ENCODE measurements at places on chromosomes 7 and 10.

- DNase-seq: no peak
Measured at GRCh38 chr7:131786204-131786603, 229.8 kb upstream of the PODXL start.

DNA sequence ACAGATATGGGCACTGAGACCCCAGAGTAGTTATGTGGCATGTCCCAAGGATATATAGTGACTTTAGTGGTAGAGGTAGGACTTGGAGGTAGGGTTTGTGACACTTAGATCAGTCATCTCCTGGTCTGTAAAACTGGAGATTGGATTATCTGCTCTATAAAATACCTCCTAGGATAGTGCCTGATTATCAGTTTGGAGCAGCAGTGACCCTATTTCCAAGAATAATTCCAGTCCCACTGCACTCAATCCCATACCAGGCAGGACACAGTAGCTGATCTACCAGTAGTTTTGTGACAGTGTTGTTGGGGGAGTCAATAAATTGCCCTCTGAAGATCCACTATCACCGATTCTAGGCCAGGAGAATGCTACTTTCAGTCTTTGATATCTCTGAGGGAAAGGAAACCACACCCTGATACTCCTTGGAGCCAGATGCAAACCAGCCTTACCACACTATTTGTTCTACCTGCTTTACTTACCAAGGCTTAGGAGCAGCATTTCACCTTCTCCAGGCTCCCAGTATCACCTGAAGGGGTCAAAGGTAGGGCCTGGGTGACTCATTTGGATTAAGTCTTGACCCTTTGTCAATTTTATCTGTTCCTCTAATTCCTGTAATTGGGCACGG lies 30.6 kb downstream of the KMT2E start:
- DNase-seq: no peak

- no peak for DNase-seq
Measured at GRCh38 chr7:2165239-2165609, 67.5 kb downstream of the MAD1L1 start.

DNA sequence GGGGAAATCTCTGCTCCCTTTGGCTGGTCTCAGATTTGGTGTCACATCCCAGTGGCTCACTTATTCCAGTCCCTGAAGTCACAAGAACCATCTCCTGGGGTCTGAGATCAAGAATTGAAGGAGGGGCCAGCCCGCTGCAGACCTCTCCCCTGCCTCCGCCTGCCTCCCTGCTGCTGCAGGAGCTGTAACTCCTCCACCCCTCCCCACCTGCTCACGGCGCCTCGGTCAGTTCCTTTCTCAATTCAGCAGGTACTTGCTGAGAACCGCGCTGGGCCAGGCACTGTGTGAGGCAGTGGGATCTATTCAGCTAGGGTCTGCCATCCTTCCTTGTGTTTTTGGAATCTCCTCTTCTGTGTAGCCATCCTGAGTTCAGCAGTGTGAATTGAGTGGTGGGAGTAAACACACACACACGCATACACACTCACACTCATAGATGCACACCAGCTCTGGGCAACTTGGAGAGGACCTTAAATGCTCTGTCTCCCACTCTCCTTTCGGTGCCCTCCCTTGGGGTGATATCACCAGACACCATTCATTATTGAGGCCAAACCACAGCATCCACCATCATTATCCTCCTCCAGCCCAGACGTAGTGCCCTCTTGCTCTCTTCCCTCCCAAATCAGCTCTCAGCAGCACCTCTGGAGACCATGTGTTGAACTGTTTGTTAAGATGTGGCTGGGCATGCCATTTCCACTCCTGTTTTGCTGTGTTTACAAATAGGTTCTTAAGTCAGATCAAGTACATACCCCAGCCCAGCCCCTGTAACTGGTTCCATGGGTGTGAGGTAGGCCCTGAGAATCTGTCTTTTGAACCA lies 22.0 kb upstream of the ANKRD2 start:
- no peak for DNase-seq
